ENCODE measurements at places on chromosomes 2 and 18. TPM values are rescaled to one million over a fixed set of nuclear protein-coding genes. Genes with fewer than 3 reads are reported as not detected.

PFN4 gene
- 0.28 TPM for total RNA-seq

GCA gene
- 6.2 TPM for total RNA-seq

KCNK3 gene
- total RNA-seq: 0.38 TPM

CABYR gene
- total RNA-seq: 5.9 TPM

GPR45 gene
- not detected for total RNA-seq

TANC1 gene
- 24.8 TPM for total RNA-seq

FTCDNL1 gene
- 2.1 TPM for total RNA-seq

SLC8A1 gene
- total RNA-seq: 131 TPM

GAREM2 gene
- total RNA-seq: 1.4 TPM

RGPD3 gene
- 0.85 TPM for total RNA-seq

DUSP19 gene
- total RNA-seq: 7.3 TPM

LDLRAD4 gene
- under 0.01 TPM for total RNA-seq

TEX44 gene
- not detected for total RNA-seq

Data from regular cardiac myocyte (primary cell).